ENCODE measurements at places on chromosomes 4 and X. TPM values are rescaled to one million over a fixed set of nuclear protein-coding genes. Genes with fewer than 3 reads are reported as not detected.
A peak's percentile ranks its signal among the peaks of the same experiment; 100 is the strongest.

Gene RENBP
- total RNA-seq = 5.7 TPM

Gene IL21
- not detected for total RNA-seq

Gene F8A3
- 14.1 TPM for total RNA-seq

Gene GAGE12F
- not detected for total RNA-seq

Gene BEND2
- not detected for total RNA-seq

Gene GC
- 2,822 TPM for total RNA-seq

Gene TBL1X
- total RNA-seq = 20.1 TPM

Gene HERC5
- total RNA-seq = 1.5 TPM

DNA sequence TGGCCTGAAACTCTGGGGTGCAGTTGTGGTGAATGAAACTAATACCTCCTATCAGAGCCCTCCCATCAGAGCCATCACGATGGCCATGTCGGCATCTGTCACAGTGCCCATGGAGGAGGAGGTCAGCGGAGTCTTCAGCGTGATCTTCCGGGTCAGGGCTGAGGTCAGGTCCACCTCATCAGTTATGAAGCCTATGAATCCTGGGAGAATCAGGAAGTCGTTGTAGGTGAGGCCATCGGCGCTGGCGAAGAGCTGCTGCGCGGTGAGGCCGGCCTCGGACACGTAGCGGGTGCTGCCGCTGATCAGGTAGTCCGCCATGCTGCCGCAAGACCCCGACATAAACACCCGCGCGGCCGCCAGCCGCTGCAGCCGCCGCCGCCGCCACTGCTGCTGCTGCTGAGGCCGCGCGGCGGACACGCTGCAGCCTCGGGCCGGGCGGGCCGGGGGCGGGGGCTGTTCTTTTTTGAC lies 376.7 kb upstream of the MAOA start:
- no peaks in the 10 kb centered on the region for H3K27me3 ChIP-seq
- no peaks in the 10 kb centered on the region for H3K4me1 ChIP-seq
- no peak for DNase-seq
- H3K4me3 ChIP-seq = no peak overlapping the region
- no peak overlapping the region for H3K27ac ChIP-seq

GRCh38 chrX:44068043-44068442 lies 94.9 kb upstream of the NDP start:
- H3K4me3 ChIP-seq = no peak overlapping the region
- DNase-seq = no peak
- no peaks in the 10 kb centered on the region for H3K36me3 ChIP-seq
- no peaks in the 10 kb centered on the region for H3K27me3 ChIP-seq
- H3K4me1 ChIP-seq = no peaks in the 10 kb centered on the region

GRCh38 chr4:168631241-168632162 lies 134.7 kb downstream of the PALLD start:
- H3K4me1 ChIP-seq = no peaks in the 10 kb centered on the region
- peak; percentile 61 for DNase-seq
- H3K4me3 ChIP-seq = peak overlapping the region; percentile 36
- H3K27me3 ChIP-seq = no peaks in the 10 kb centered on the region
- H3K36me3 ChIP-seq = no peaks in the 10 kb centered on the region

- DNase-seq = no peak
- peaks cover 27% of the 10 kb centered on the region for H3K4me1 ChIP-seq
- H3K27ac ChIP-seq = no peak overlapping the region
- no peak overlapping the region for H3K4me3 ChIP-seq
- H3K36me3 ChIP-seq = no peaks in the 10 kb centered on the region
- H3K27me3 ChIP-seq = no peaks in the 10 kb centered on the region
These were observed 172.2 kb upstream of the CXCL13 start for GRCh38 chr4:77433418-77433733.

GRCh38 chr4:87117732-87118075 lies 102.7 kb downstream of the KLHL8 start:
- no peak for DNase-seq
- peak overlapping the region; percentile 24 for H3K27ac ChIP-seq
- peaks cover 12% of the 10 kb centered on the region for H3K36me3 ChIP-seq
- H3K27me3 ChIP-seq = no peaks in the 10 kb centered on the region

- DNase-seq = no peak
- H3K4me3 ChIP-seq = no peak overlapping the region
- H3K36me3 ChIP-seq = no peaks in the 10 kb centered on the region
- no peak overlapping the region for H3K27ac ChIP-seq
- H3K4me1 ChIP-seq = no peaks in the 10 kb centered on the region
- H3K27me3 ChIP-seq = no peaks in the 10 kb centered on the region
These were observed 26.9 kb downstream of the AFF1 start for GRCh38 chr4:86961605-86962295.

DNA sequence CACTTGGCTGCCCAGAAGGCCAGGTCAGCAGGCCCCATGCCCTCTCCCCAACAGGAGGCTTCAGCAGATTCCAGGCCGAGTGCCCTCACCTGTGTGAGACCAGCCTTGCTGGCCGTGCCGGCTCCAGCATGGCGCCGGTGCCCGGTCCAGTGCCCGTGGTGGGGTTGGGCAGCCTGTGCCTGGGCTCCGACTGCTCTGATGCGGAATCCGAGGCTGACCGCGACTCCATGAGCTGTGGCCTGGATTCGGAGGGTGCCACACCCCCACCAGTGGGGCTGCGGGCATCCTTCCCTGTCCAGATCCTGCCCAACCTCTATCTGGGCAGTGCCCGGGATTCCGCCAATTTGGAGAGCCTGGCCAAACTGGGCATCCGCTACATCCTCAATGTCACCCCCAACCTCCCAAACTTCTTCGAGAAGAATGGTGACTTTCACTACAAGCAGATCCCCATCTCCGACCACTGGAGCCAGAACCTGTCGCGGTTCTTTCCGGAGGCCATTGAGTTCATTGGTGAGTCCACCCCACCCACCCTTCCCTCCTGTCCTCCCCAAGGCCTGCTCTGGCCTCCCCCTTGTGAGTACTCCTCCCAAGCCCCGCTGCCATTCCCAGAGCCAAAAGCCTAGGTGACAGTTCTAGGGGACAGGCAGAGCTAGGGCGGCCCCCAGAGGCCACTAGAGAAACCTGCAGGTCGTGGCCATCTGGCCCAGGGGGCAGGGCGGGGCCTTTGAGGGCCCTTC lies 2.3 kb downstream of the DUSP9 start:
- H3K27me3 ChIP-seq = peaks cover 8% of the 10 kb centered on the region
- DNase-seq = peak; percentile 46
- H3K36me3 ChIP-seq = no peaks in the 10 kb centered on the region
- no peaks in the 10 kb centered on the region for H3K4me1 ChIP-seq
- H3K4me3 ChIP-seq = no peak overlapping the region

DNA sequence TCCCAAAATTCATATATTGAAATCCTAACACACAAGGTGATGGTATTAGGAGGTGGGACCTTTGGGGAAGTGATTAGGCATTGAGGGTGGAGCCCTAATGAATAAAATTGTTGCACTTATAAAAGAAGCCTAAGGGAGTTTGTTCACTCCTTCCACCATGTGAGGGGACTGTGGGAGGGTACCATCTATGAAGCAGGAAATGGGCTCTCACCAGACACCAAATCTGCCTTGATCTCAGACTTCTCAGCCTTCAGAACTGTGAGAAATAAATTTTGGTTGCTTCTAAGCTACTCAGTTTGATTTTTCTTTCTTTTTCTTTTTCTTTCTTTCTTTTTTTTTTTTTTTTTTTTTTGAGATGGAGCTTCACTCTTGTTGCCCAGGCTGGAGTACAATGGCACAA lies 116.2 kb upstream of the GPC3 start:
- H3K4me1 ChIP-seq = no peaks in the 10 kb centered on the region
- no peak overlapping the region for H3K27ac ChIP-seq
- no peaks in the 10 kb centered on the region for H3K27me3 ChIP-seq
- no peak overlapping the region for H3K4me3 ChIP-seq
- no peaks in the 10 kb centered on the region for H3K36me3 ChIP-seq

DNA sequence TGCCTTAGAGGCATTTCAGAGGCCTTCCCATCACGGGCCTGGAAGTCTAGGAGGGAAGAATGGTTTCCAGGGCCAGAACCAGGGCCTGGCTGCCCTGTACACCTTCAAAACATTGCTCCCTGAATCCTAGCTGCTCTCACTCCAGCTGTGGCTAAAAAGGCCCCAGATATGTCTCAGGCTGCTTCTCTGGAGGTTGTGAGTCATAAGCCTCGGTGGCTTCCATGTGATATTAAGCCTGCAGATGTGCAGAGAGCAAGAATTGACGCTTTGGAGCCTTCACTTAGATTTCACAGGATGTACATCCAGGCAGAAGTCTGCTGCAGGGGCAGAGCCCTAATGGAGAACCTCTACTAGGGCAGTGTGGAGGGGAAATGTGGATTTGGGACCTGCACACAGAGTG lies 502.5 kb downstream of the GRXCR1 start:
- no peak overlapping the region for H3K4me3 ChIP-seq
- no peaks in the 10 kb centered on the region for H3K36me3 ChIP-seq
- H3K27me3 ChIP-seq = no peaks in the 10 kb centered on the region
- H3K27ac ChIP-seq = no peak overlapping the region

- H3K27me3 ChIP-seq = no peaks in the 10 kb centered on the region
- no peak overlapping the region for H3K4me3 ChIP-seq
- H3K27ac ChIP-seq = no peak overlapping the region
- no peaks in the 10 kb centered on the region for H3K36me3 ChIP-seq
- no peak for DNase-seq
- H3K4me1 ChIP-seq = no peaks in the 10 kb centered on the region
These were observed 65.9 kb downstream of the SRPX start for GRCh38 chrX:38154818-38155217.

GRCh38 chr4:127138586-127138985 lies 494.2 kb upstream of the INTU start:
- H3K27ac ChIP-seq = no peak overlapping the region
- H3K27me3 ChIP-seq = no peaks in the 10 kb centered on the region
- H3K4me1 ChIP-seq = no peaks in the 10 kb centered on the region
- no peaks in the 10 kb centered on the region for H3K36me3 ChIP-seq
- no peak overlapping the region for H3K4me3 ChIP-seq
- no peak for DNase-seq

- no peaks in the 10 kb centered on the region for H3K4me1 ChIP-seq
- H3K27ac ChIP-seq = no peak overlapping the region
- H3K4me3 ChIP-seq = no peak overlapping the region
- H3K27me3 ChIP-seq = no peaks in the 10 kb centered on the region
- H3K36me3 ChIP-seq = no peaks in the 10 kb centered on the region
These were observed 777.9 kb downstream of the CENPC start for GRCh38 chr4:66767442-66767841.

DNA sequence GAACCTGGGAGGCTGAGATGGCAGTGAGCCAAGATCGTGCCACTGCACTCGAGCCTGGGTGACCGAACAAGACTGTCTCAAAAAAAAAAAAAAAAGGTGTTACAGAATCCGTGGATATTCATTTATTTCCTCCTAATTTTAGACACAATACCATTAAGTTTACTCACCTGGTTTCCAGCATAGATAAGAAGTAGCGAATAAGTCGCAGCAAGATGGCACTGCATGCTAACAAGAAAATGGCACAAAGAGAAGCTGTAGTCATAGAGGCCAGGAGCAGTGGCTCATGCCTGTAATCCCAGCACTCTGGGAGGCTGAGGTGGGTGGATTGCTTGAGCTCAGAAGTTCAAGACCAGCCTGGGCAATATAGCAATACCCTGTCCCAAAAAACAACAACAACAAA lies 17.0 kb upstream of the MOB1B start:
- no peak overlapping the region for H3K4me3 ChIP-seq
- no peaks in the 10 kb centered on the region for H3K27me3 ChIP-seq

GRCh38 chrX:33133320-33133719 lies 78.0 kb downstream of the DMD start:
- H3K4me3 ChIP-seq = no peak overlapping the region
- no peaks in the 10 kb centered on the region for H3K4me1 ChIP-seq
- no peak for DNase-seq
- H3K36me3 ChIP-seq = no peaks in the 10 kb centered on the region

GRCh38 chrX:152861116-152861515 lies 30.3 kb downstream of the NSDHL start:
- H3K27ac ChIP-seq = no peak overlapping the region
- no peaks in the 10 kb centered on the region for H3K4me1 ChIP-seq
- no peak overlapping the region for H3K4me3 ChIP-seq

GRCh38 chr4:145740806-145741205 lies 60.9 kb downstream of the C4orf51 start:
- no peaks in the 10 kb centered on the region for H3K27me3 ChIP-seq
- H3K36me3 ChIP-seq = no peaks in the 10 kb centered on the region
- no peak overlapping the region for H3K4me3 ChIP-seq
- DNase-seq = no peak

DNA sequence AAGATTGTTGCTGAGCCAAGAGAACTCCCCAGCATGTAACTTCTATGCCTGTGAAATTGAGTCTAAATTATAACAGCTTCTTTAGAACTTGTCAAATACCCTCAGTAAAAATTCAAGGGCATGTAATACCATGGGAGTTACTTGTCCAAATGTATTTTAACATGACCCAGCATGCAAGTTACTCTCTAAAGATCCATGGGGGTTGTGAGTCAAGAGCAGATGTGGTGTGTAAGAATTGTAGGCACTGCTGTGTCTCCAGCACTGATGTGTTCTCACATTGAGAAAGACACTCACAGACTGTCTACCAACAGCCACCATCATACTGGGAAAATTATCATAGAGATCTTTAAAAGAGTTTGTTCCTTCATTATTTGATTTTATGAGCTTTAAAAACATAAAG lies 237.4 kb upstream of the IL1RAPL1 start:
- H3K27me3 ChIP-seq = no peaks in the 10 kb centered on the region
- no peak overlapping the region for H3K27ac ChIP-seq
- no peak for DNase-seq
- no peaks in the 10 kb centered on the region for H3K4me1 ChIP-seq

- no peaks in the 10 kb centered on the region for H3K36me3 ChIP-seq
- H3K4me3 ChIP-seq = no peak overlapping the region
These were observed 34.6 kb downstream of the BRCC3 start for GRCh38 chrX:155105919-155106318.

GRCh38 chrX:24093746-24094145 lies 39.0 kb downstream of the EIF2S3 start:
- no peaks in the 10 kb centered on the region for H3K4me1 ChIP-seq
- no peaks in the 10 kb centered on the region for H3K36me3 ChIP-seq
- no peak overlapping the region for H3K4me3 ChIP-seq
- no peak overlapping the region for H3K27ac ChIP-seq
- no peak for DNase-seq

- H3K36me3 ChIP-seq = no peaks in the 10 kb centered on the region
- H3K27ac ChIP-seq = no peak overlapping the region
- peaks cover 10% of the 10 kb centered on the region for H3K4me1 ChIP-seq
- no peaks in the 10 kb centered on the region for H3K27me3 ChIP-seq
These were observed 353.7 kb downstream of the GASK1B start for GRCh38 chr4:157818946-157819692.

GRCh38 chrX:6169407-6169806 lies 59.3 kb downstream of the NLGN4X start:
- no peak overlapping the region for H3K4me3 ChIP-seq
- no peaks in the 10 kb centered on the region for H3K4me1 ChIP-seq
- no peaks in the 10 kb centered on the region for H3K36me3 ChIP-seq
- no peak overlapping the region for H3K27ac ChIP-seq
- DNase-seq = no peak
- no peaks in the 10 kb centered on the region for H3K27me3 ChIP-seq

Measured in right lobe of liver (tissue), 6 donors.